ENCODE measurements at places on chromosomes 5 and 9.

- DNase-seq, result no peak
Measured at GRCh38 chr5:167355346-167355745, 936.1 kb upstream of the WWC1 start.

DNA sequence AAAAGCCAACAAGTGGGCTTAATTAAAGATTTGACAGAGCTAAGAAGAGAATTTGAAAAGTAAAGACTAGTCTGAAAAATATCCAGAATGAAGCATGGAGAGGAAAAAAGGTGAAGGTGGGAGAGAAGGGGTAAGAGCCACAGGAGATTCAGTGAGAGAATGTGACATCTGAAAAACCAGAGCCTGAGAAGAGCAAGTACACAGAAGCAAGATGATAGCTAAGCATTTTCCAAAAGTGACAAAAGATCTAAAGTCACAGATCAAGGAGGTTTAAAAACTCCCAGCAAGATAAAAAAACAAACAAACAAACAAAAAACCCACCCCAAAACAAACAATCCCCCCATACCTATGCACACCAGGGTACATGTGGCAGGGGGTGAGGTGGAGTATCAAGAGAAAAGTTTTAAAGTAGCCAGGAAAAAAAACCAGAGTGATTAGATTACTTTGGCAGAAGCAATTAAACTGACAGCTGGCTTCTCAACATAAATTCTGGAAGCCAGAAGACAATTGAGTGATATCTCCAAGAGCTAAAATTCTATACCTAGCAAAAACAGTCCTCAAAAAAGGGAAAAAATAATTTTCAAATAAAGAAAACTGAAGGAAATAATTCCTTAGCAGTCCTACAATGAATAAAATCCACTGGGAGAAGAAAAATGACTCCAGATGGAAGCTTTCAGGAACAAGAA lies 111.4 kb downstream of the RAPGEF6 start:
- DNase-seq, result no peak

GRCh38 chr5:135221696-135222095 lies 177.3 kb downstream of the MACROH2A1 start:
- DNase-seq, result peak; percentile 7

DNA sequence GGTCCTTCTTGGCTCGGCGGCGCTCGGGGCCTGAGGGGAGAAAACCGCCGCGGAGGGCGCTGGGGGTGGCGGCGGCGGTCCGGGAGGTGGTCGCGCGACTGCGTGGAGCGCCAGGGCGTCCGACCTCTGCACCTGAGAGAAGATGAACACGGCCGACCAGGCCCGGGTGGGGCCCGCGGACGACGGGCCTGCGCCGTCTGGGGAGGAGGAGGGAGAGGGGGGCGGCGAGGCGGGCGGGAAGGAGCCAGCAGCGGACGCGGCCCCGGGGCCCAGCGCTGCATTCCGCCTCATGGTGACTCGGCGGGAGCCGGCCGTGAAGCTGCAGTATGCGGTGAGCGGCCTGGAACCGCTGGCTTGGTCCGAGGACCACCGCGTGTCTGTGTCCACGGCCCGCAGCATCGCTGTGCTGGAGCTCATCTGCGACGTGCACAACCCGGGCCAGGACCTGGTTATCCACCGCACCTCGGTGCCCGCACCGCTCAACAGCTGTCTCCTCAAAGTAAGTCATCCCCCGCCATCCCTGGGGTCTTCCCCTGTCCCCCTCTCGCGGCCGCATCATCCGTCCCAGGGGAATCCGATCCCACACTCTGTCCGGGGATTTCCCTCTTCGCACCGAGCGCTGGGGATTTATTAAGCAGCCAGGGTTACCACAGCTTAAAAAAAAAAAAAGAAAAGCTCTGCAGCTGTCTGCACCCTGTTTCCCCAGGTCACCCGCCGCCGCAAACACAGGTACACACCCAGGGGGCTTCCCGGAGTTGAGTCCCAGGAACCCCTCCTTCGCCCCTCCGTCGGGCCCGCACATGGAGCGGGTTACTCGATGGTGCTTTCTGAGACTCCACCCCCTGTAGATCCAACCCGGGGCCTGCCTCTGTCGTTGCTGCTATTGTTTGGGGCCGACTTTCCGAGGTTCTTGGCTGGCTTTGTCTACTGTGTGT lies at the start of gene GTF3C4:
GTF3C4 (plus strand) TSS at position 8 of the 935 bp plus-strand sequence; CDS start at position 143, 135 bp downstream.
- peak; percentile 51 for DNase-seq

- DNase-seq, result peak; percentile 65
Measured at GRCh38 chr9:89675058-89675742, 70.4 kb downstream of the GADD45G start.

DNA sequence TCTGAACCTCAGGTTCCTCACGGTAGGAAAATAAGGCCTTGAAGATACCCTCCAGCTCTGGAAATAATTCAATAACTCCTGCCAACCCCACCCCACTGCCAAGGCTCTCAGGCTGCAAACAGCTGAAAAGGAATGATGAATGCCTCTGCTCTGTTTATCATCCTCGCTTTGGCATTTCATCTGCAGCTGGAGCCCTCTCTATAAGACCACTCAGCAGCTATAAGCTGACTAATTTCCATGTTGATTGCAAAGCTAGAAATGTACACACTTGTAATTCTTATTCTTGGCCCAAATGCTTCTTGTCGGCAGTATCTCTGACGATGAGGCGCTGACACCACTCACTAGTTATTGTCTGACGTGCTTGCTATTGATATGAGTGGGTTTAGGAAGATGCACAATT lies 408.4 kb upstream of the NMUR2 start:
- no peak for DNase-seq

DNA sequence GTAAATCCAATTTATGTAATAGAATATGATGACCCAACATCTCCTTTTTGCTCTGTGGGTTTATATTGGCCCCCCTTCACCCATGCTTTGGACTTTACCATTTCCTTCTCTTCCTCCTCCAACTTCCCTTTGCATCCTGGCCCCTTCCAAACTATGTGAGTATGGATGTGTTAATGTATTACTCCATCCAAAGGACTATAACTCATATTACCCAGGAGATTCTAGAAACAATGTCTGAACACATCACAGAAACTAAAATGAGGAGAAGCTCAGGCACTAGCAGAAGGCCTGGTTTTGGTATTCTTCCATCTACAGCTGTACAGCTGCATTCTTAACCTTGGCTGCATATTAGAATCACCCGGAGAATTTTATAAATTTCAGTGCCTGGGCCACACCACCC lies 110.7 kb downstream of the PDE4D start:
- DNase-seq, result no peak

- no peak for DNase-seq
Measured at GRCh38 chr5:157926977-157927376, 68.0 kb upstream of the CLINT1 start.

GRCh38 chr9:5945112-5945511 lies 54.4 kb downstream of the MLANA start:
- no peak for DNase-seq

DNA sequence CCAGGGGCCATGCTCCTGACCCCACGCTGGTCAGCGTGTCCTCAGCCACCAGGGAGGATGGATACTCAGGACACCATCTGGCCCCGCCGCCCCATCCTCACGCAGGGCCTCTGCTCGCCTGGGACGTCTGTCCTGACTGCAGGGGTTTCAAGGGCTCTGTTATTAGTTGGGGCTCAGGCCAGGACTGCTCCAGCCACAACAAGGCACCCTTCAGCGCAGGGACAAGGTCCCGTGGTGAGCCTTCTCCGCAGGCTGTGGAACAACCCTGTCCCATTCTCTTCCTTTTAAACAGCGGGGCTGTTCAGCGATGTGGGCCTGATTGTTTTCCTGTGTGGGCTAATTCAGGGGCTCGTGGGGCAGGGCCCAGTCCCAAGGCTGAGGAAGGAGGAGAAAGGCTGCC lies 61.6 kb downstream of the SEMA4D start:
- DNase-seq, result no peak

DNA sequence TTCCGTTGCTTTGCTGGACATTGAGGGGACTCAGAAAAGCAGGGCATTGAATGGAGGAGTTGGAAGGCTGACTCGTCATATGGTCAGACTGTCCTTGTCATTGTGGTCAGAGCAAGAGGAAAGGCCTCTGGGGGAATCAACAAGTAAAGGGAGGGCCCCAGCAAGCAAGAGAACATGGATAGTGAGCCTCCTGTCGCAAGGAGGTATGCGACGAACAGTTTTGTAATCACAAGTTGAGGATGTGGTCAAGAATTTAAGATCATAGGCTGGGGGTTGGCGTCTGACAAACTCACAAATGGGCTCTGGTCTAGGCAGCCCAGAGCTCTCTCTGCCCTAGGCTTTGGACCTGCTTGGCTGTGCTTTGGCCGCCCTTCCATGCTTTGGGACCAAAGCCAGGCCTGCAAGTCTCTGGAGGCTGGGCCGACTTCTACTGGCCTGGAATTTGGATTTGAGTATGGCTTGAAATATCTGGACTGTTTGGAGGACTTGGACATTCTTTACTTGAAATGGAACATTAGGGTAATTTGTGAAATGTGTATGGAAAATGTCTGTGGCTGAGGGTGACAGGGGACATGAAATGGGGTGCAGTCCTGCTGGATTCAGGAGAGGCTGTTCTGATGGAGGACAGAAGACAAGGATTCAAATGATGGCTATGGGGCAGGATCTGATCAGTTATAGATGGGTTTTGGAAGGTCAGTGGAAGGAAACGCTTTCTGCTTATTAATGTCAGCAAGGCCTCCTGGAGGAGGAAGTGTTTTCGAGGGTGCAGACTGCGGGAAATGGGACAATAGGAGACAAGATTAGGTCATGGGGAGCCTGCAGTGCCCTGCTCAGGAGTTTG lies 19.2 kb upstream of the NDST1 start:
- no peak for DNase-seq

GRCh38 chr5:57004800-57005199 lies 52.9 kb upstream of the MIER3 start:
- DNase-seq, result no peak

DNA sequence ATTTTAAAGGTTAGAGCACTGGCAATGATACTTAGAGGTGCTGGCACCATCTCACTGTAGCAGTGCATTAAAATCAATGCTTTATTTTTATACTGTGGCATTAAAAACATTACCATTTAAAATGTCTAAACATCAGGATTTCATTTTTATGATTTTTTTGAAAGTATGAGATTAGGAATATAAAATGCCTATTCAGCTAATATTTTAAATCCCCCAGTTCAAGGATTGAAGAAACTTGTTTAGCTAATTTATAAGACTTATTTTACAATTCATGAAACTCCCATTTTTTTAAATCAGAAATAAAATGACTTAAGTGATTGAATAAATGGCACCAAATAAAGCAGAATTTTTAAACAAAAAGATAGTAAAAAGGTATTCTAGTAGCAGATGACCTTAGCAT lies 625.6 kb downstream of the RAB3C start:
- DNase-seq, result no peak

DNA sequence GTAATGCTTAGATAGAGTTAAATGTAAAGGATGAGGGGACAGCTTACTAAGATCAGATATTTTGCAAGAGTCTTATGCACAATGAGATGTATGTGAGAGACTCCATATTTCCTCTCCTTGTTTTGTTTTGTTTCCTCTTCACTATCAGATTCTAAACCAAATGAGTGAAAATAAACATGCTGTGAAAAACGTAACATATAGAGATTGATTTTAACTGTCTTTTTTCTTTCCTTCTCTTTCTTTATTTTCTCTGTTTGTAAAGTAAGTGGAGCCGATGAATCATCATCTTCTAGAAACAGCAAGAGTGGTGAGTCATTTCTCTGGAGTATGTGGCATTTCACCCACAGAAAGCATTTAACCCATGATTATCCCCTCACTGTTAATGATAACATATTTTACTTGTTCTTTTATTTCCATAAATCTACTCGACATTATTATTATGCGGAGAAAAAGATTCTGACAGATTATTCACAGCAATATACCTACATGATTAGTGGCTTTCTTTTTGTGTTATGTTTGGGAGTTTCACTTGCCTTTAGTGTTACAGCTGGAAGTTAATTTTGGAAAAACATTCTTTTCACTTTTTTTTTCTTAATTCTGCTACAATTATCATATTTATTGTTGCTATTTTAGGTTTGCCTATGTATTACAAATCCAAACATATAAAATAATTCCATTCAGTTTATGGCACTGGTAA lies 2.1 kb upstream of the ANXA1 start:
- no peak for DNase-seq

GRCh38 chr5:113190347-113190746 lies 213.7 kb downstream of the DCP2 start:
- no peak for DNase-seq

- DNase-seq, result no peak
Measured at GRCh38 chr5:121408778-121409177, 442.9 kb upstream of the FTMT start.

GRCh38 chr5:15566306-15566705 lies 66.3 kb downstream of the FBXL7 start:
- DNase-seq, result no peak

GRCh38 chr9:77820293-77820954 lies 172.3 kb upstream of the GNA14 start:
- DNase-seq, result no peak

DNA sequence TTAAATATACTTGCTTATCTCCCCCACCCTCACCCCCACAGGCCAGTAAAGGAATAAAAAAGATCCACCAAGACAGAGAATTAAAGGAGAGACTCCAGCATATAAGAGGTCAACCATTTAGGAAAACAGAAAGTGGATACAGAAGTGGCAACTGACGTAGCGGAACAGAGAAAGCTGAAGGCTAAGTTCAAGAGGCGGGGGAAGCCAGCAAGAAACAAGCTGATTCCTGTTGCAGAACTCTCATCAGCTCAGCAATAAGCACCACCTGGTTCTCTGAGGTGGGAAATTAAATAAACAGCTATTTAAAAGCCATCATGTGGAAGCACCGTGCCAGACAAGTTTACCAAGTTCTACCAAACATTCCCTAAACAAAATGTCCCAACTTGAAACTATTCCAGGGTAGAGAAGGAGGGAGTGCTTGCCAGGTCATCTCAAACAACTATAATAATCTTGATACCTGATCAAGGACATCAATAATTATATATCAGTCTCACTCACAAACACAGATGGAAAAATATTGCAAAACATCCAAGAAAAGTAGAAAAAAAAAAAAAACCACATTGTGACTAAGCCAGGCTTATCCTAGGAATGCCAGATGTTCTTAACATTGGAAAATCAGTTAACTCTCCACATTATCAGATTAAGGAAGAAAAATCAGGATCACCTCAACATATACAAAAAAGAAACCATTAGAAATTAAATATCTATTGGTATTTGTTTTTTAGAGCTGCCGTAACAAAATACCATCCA lies 7.3 kb upstream of the ARL15 start:
- no peak for DNase-seq

GRCh38 chr5:123097871-123098735 lies 9.1 kb downstream of the PRDM6 start:
- DNase-seq, result no peak

DNA sequence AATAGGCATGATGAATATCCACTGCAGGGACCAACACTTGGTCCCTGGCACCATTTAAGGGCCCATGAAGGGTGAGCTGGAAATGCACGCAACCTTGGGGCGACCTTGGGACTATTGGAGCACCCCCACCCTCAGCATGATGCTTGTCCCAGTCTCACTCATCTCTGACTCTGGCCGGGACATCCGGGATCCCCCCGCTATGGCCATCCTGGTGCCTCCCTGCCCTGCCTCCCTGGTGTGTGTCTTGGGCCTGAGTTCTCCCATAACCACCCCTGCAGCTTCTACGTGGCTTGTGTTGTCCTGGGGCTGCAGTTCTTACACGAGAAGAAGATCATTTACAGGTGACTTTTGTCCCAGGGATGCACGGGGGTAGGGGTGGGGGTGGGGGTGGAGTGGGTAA lies 5.9 kb downstream of the ZDHHC12 start:
- no peak for DNase-seq

GRCh38 chr9:2465921-2466460 lies 155.6 kb upstream of the VLDLR start:
- no peak for DNase-seq

Data from Peyer's patch (tissue), 4 donors.